ENCODE measurements at places on chromosomes 7 and 10.

DNA sequence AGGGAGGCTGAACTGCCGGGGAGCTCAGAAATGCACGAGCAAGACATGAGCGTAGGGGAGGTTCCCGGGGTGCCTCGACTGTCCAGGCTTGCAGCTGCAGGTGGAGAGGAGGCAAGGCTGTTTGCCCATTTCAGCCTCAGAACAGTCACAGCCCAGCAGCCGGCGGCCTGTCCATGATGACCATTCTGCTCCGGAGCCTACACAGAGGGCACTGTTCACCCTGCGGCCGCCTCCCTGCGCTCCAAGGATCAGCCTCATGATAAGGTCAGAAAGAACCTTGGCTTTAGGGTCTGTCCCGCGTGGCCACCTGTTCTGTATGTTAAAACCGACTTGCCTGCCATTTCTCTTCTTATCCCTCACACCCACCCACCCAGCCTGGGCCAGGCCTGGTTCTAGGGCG lies 21.9 kb upstream of the CFAP46 start:
- no peak for DNase-seq

DNA sequence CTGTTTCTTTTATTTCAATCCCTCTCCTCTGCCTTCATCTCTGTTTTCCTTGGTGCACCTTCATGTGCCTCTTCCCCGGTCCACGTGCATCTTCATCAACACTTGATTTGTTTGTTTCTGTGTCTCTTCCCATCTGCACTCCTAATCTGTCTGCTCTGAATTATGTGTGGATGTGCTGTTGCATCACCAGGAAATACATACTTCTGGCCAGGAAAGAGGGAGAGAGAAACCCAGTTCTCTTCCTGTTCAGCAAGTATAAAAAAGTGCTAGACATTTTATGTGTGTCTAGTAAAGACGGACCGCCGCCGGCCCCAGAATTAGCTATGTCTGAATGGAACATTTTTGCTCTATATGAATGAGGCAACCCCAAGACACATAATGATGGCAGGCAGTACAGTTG lies 93.8 kb downstream of the CALD1 start:
- DNase-seq: no peak

DNA sequence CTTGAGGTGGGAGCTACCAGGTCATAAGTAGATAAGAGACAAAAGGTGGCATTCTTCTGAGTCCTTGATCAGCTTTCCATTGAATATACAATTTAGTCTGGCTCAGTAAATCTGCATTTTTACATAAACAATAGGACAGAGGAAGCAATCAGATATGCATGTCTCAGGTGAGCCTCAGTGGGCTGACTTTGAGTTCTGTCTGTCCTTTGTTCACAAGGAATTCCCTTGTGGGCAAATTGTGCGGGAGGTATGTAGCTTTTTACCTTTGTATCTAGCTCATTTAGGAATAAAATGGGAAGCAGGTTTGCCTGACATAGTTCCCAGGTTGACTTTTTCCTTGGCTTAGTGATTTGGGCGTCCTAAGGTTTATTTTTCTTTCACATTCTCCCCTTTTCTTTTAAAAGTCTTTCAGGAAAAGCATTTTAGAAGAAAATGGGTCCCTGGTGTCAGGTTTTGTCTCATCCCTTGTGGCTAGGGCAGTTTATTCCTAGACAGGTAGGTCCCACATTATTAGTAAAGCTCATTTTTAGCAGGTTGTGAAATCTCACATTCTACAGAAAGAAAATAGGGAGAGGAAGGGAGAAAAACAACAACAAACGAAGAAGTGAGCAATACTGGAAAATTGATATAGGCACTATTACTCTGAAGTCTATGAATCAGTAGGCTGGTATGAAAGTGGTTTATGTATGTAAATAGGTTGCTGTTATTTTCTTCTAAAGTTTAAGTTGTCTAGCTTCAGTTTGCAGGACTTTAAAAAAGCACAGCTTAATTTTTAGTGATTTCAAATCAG lies 16.5 kb downstream of the SPAM1 start:
- no peak for DNase-seq

DNA sequence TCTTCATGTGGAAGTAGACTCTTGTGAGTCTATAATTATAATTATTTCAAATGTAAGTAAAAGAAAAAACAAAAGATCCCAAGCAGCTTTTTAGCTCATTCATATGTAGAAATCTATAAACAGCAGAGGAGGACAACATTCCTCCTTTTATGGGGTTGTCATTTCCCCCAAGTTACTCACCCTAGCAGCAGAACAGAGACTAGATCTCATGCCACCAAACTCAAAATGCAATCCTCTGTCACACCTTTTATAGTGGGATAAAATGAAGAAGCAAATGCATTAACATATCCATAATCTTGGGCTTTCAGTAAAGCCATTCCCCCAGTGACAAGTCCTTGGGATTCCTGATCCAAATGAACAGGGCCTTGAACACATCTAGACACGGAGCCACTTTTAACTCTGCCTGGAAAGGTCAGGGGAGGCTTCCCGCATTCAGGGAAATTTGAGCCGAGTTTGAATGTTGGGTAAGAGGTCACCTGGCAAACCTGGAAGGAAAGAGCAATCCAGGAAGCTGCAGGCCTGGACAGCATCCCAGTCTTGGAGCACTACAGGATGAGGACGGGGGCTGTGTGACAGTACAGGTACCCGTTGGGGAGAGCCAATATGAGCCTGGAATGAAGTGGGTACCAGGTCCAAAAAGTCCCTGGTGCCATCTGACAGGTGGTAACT lies 76.4 kb downstream of the DOCK4 start:
- DNase-seq: peak; percentile 48

- DNase-seq: no peak
Measured at GRCh38 chr7:80974396-80975358, 55.8 kb upstream of the SEMA3C start.

DNA sequence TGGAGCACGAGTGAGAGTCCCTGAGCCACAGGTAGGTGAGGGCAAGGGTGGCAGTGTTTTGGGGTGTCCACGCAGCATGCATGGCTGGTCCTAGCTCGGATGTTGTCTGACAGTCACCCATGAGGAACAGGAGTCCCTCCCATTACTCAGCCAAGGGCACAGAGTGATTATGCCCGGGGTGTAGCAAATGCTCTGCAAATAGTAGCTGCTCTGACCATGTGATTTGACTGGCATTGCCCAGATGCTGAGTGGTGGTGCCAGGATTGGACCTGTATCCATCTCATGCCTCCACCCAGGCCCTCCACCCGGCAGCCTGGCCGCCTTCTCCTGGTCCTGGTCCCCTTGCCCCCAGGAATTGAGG lies 150.8 kb downstream of the GRK5 start:
- DNase-seq: no peak

DNA sequence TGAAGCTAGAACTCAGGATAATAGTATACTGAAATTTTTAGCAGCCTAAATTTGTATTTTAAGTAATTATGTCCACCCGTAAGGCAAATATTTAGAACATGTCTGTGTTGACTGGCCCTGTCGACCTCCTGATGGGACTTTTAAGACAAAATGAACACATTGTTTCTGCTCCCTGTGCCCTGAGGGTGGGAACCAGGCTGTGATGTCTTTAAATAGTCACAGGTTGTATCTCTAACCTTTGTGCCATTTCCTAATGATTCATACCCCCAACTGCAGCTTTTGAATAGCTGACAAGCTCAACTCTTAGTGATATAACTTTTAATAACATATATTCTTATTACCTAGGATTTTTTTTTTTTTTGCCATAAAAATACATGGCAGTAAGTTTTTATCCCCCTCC lies 494.9 kb upstream of the AKR1E2 start:
- DNase-seq: no peak

DNA sequence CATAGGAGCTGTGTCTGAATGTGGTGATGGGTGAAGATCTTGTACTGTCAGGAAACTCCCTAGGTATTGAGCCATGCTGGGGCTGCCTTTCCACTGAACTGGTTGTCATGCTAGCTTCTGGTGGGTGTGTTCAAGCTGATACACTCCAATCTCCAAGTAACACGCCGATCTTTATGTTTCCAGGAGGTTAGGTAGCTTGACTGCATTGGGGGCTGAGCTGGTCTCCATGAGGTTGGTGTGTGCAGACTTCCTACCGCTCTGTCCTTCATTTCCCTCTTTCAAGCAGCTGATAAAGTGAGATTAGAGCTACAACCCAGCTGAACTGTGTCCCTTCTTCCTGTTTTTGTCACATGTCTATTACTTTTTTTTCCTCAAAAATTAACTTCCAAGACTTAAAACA lies 265.5 kb downstream of the ANKRD30A start:
- no peak for DNase-seq
